ENCODE measurements at places on chromosomes 11 and 22.
A peak's percentile ranks its signal among the peaks of the same experiment; 100 is the strongest.

DNA sequence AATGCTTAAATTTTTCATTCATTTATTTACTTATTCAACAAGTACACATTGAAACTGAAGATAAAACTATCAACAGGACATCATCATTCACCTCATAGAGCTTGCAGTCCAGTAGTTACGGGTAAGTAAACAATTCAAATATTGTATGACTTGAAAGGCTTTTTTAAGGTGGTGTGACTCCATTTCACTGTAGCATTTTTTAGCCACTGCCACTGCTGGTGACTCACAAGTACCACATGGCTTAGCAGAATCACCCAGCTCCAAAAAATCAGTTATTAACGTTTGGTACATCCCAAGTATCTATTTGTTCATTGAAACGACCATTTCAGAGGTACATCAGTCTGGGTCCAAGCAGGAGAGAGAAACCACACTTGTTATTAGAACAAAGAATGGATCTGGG is 427.9 kb upstream of the DDI1 start:
- DNase-seq = no peak

DNA sequence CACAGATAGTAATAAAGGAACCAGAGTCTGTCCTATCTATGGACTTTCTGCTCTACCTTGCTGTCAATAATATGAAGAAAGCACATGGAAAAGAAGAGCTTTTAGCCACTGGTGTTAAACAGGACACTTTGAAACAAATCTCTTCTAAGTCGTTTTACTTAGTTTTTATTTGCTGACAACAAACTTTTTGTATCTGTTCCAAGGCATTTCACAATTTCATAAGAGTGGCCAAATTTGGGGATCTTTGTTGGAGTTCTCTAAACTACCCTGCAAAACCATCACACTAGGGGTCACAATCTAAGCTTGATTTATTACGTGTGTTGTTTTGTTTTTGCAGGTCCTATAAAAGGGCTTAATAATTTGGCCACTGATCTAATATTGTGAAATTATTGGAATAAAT is 54.4 kb downstream of the BBOX1 start:
- no peak for DNase-seq

DNA sequence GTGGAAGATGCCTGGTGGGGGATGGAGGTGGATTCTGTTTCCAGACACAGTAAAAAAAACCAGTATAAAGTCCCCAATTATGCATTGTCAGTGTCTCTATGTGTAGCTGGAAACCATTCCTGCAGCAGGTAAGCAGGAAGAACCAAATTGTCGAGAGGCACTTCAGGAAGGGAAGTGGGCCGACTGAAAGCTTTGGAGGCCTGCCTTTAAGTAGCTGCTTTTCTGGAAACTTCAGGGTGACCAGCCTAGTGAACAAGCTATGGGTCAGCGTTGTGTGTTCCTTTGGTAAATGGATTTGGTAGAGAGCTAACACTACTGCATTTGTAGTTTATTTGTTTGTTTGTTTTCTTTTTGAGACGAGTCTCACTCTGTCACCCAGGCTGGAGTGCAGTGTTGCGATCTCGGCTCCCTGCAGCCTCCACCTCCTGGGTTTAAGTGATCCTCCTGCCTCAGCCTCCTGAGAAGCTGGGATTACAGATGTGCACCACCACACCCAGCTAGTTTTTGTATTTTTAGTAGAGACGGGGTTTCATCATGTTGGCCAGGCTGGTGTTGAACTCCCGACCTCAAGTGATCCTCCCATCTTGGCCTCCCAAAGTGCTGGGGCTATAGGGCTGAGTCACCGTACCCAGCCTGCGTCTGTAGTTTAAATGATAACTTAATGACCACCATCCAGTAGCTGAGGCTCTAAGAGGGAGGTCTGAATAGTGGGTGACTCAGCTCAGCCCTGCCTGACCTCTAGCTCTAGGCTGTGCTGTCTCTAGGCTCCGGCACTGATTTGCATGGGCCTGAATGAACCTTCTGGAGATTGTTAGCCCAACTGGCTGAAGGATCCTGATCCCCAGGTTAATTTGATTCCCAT is 12.8 kb downstream of the PTPRJ start:
- DNase-seq = no peak

GRCh38 chr11:78197816-78198215 is 9.1 kb downstream of the USP35 start:
- no peak for DNase-seq

- DNase-seq = no peak
These were observed 63.7 kb downstream of the SGSM3 start for GRCh38 chr22:40434106-40434505.

DNA sequence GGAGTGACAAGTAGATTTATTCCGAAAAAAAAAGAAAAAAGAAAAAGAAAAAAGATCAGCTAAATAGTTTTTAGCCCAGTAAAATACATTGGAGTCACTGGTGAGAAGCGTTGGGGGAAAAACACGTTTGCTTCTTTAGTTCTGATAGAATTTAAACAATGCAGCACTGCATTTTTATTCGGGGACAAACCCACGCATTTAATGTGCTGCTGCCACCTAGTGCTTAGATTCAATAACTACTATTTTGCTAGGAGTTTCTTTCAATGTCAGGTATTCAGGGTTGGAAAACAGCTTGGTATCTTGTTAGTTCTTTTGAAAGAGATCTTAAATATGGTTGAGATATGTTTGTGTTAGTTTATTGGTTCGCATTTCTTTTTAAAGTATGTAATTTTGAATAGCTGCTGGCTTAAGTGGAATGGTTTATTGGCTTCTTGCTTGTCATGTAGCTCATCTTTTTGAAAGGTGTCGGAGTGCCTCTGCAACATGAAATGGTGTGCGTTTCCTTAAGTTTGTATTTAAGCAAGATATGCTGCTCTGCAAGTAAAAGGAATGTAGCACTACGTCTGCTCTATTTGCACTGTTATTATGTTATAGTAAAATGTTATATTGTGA is 41.9 kb downstream of the SVIP start:
- DNase-seq = peak; percentile 85

DNA sequence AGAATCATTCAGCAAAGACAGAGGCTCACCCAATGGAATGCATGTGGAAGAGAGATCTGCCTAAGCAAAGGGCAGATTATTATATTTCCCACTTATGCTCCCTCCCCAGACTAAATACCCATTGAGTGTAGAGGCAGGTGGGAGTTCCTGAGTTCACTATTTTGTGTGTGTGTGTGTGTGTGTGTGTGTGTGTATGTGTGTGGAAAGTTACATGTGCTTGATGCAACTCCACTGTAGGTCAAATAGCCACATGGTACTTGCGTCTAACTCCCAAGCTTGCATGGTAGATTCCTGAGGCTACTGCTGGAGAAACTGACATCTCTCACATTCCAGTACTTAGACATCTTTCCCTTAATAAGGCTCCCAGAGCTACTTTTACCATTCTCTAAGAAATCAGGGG is 3.4 kb upstream of the COPB1 start:
- no peak for DNase-seq

GRCh38 chr11:112606656-112607055 is 346.0 kb upstream of the PLET1 start:
- no peak for DNase-seq

- DNase-seq = no peak
These were observed 10.2 kb upstream of the DDB2 start for GRCh38 chr11:47204637-47204989.

- DNase-seq = no peak
These were observed 36.0 kb downstream of the C11orf65 start for GRCh38 chr11:108431370-108431769.

DNA sequence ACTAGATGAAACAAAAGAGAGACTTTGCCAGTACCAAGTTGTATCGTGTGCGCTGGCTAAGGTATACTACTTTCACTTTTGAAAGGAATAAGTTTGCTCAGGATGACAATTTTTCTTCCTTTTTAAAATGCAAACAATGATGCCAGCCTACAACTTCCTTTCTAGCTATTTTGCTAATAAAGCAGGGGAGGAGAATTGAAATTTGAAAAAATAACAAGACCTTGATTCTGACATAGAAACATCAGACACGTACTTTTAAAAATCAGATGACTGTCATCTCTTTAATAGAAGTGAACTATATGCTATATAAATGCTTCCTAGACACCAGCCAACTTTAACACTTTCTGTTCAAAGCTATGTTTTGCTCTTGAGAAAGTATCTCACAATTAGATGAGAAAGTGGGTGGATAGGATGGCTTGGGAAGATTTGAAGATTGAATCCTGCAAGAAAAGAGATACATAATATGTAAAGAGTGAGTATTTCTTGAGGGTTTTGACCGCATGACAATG is 41.7 kb upstream of the BLID start:
- DNase-seq = no peak

DNA sequence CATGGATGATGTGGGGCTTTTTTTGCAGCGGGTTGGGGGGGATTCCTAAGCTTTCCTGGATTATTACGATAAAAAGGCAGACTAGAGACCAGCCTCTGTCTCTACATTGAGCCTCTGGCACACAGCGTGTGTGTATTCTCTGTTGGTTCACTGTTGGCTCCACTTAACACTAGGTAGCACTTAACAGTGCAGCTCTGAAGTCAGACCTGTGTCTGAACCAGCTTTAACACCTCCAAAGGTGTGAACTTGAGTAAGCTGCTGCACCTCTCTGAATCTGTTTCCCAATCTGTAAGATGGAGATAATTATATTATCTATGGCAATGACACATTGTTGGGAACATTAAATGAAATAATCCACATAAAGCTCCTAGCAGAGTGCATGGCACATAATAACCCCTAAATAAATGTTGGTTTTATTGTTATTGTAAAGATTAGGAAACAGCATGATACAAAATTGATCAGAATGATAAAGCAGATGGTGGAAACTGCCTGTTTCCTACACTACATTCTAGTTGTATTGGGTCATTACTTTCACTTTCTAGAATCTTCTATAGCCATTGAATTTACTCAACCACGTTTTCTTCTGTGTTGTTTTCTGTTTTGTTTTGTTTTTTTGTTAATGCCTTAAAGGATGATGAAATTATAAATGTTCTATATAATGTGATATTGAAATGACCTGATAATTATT is 108.4 kb downstream of the ARL14EP start:
- no peak for DNase-seq

DNA sequence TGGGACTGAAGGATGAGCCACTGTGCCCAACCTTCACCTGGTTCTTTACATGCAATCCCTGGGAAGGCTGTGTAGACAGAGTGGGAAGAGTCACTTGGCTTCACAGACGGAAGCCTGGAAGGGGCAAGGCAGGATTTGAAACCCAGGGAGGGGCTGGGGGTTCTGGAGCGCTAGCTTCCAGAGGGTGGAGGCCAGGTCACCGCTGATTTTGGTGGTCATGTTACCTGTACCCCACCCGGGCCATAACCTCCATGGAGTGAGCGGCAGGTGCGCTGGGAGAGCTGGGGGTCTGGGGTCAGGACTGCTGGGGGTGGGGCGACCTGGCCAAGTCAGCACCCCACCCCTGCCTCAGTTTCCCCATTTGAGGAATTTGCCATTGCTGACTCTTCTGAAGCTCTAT is 38.3 kb downstream of the PDGFB start:
- DNase-seq = no peak

- DNase-seq = no peak
These were observed 119.6 kb upstream of the IGLL5 start for GRCh38 chr22:22767876-22768602.

- DNase-seq = no peak
These were observed 35.0 kb upstream of the SLC25A1 start for GRCh38 chr22:19213442-19214077.

- DNase-seq = peak; percentile 54
These were observed 62.1 kb upstream of the NUP50 start for GRCh38 chr22:45101515-45102227.

DNA sequence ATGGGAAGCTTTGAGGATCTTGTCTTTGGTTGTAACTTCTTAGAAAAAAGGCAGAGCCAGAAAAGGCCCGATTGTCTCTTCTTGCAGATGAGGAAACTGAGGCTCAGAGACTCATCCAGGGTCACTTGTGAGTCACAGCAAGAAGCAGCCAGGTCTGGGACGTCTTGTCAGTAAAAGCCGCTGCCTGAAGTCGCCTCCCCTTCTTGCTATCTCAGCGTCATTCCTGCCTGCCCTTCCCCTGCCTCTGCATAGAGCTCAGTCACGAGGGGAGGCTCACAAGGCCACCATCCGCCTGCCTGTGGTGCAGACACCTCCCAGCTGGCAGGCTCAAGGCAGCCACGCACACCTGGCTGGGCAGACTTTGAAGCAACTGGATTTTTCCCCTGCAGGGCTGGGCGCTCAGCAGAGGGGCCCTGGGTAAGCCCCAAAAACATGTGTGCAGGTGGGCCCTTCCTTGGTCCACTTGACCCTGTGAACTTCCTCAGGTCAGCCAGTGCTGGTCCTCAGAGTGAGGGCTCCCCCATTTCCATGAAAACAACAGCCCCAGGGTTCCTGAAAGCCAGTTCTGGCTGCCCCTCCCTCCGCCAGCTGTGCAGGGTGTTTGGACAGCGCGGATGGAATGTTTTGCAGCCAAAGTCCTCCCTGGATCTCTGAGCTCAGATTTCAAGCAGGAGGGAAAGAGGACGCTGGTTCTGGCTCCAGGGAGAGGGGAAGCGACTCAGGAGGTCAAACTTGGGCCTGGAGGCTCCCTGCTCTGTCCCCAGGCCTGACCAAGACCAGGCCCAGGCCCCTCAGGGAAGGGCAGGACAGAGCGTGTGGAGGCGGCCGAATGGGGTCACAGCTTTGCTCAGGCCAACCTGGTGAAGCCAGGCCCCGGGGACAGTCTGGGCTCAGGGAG is 6.0 kb upstream of the RAB3IL1 start:
- DNase-seq = no peak

- DNase-seq = no peak
These were observed 27.3 kb downstream of the CECR2 start for GRCh38 chr22:17396516-17396915.

DNA sequence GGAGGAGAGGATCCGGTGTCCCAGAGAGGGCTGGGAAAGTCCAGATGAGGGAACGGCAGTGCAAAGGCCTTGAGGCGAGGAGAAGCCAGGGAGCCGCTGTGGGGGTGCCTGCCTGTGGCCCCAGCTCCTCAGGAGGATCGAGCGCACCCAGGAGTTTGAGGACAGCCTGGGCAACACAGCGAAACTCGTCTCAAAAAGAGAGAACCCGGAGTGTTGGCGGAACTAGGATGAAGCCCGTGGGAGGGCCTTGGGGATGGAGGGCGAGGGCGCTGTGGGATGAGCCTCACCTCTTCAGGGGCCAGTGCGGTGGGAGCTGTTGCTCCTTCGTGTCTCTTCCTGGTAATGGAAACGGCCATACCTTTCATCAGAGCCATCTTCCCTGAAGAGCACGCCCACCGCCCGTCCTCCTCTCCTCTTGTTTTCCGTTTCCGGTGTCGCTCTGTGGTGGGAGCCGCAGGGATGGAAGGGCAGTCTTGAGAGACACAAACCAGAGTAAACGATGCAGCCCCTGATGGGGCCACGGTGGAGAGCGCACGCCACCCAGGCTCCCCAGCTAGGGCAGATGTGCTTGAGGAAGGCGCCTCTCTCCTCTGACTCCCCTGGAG is 15.7 kb downstream of the TRMU start:
- no peak for DNase-seq

DNA sequence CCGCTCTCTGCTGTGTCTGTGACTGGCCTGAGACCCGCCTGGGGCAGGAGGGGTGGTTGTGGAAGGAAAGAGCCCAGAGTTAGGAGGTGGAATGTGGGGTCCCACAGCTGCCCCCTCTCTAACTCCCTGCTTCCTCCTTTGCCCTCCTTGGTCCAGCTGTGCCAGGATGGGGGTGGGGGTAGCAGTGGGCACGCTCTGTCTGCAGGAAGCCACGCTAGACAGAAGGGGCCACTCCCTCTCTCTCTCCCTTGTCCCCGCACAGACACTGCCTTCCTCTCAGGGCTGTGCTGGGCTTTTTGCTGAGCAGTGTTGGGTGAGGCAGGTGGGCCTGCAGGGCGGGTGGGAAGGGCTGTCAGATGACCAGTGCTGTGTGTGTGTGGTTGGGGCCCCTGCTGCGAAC is 2.0 kb upstream of the SOX10 start:
- no peak for DNase-seq

- no peak for DNase-seq
These were observed 120.9 kb downstream of the SLC17A6 start for GRCh38 chr11:22459048-22459447.

Data from NCI-H446 (cell line).